ENCODE measurements at places on chromosomes 4 and X.

DNA sequence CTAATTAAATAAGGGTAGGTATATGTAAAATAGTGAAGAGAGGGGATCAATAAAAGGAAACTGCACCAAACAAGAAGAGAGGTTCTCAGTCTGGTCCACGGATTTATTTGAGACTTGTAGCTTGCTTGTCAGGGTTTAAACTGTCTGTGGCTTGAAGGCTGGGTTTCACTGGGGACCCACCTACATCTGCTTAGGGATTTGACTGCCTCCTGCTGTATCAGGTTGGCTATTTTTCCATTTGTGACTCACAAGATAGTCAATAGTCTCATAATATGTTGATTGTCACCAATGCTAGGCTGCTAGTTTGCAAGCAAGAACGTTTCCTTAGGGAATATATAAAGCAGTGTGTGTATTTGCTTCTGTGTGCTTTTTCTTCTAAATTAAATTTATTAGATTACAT is 1950.7 kb upstream of the IGFBP7 start:
- DNase-seq = no peak

DNA sequence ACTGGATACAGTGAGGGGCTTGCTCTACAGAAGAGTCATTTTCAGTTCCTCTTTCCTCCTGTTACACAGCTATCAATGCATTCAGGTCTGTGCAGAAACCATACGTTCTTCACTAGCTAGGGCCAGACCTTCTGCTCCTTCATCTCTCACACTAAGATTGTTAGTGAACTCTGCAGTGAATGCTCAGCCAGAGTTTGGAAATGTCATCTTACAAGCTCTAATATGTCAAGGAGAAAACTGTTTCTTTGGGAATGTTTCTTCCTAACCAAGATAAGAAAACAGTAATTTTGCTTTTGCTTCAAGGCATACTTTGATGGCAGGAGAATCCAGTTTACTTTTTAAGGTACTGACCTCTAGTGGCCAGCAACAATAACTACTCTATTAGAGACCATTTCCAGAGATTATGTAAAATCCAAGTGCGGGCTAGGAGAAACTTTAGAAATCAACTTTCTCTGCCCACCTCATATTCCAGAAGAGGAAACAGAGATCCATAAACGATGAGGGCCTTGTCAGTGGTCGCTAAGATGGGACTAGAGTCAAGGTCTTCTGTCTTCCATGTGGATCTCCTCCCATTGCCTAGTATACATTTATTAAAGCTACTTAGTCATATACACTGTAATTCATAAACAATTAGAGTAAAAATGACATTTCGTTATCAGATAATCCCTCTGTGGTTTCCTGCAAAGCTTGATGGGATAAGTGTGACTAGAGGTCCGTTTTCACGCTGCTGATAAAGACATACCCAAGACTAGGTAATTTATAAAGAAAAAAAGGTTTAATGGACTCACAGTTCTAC is 12.1 kb upstream of the CC2D2A start:
- peak; percentile 78 for DNase-seq

GRCh38 chrX:130330706-130331105 is 9.0 kb upstream of the SLC25A14 start:
- DNase-seq = peak; percentile 59

DNA sequence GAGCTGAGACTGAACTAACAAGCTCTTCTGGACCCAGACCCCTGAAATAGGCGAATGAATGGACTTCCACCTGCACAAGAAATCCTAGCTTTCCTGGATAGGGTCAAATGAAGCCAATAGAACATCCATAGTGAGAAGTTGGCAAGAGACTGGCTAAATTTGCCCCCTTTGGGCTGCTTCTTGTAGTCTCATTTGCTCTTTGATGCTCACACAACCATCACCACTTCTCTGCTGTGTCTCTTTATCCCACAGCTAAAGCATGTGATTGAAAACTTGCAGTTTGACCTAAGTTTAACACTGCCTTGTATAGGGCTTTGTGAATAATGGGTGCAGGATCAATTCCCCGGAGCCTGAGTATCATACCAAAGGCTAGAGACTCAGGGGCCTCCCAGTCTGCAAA is 38.2 kb downstream of the NLGN3 start:
- DNase-seq = no peak

DNA sequence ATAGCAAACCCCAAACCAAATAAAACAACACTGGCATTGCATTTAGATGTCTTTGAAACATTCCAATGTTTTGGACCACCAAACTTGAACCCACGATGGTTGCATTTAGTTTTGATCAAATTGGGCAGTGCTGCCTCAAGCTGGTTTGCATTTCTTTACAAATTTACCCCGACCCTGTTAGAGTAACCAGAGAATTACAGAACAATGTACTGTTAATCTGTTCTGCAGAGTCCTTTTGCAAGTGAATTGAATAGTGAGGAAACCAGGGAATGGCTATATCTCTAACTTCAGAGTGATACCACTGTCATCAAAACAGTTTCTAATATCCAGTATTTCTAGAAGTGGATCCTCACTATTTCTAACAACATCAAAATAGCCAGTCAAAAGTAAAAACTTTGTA is 49.5 kb upstream of the GYPA start:
- no peak for DNase-seq

DNA sequence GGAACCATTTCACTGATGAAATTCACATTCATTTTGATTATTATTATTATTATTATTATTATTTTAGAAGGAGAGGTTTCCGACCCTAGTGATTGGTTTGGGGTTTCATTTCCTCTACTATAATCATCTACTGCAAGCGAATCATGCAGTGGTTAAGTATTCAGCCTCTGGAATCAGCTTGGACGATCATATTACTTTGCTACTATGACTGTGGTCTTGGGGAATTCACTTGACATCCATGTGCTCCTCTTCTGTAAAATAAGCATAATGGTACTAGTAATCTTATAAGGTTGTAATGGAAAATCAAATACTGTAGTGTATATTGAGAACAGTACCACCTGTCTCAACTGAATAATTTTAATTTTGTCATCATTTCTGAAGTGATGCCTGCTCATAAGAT is 132.1 kb upstream of the SLC4A4 start:
- DNase-seq = no peak

DNA sequence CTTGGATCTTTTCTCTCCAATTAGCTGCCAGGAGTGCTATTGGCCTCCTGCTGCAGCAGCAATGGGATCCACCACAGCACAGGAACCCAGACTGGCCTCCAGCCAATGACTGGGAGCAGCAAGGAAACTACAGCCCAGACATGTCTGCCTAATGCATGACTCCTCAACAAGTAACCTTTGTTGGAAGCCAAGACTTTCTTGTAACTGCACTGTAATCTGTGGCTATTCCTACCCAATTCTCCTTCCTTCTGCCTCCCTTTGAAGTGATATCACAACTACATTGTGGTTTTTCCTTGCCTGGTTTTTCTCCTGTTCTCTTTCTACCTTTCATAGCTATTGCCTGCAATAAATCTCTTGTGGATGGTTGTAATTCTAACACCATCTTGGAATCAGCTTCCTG is 39.8 kb downstream of the SNCA start:
- no peak for DNase-seq

DNA sequence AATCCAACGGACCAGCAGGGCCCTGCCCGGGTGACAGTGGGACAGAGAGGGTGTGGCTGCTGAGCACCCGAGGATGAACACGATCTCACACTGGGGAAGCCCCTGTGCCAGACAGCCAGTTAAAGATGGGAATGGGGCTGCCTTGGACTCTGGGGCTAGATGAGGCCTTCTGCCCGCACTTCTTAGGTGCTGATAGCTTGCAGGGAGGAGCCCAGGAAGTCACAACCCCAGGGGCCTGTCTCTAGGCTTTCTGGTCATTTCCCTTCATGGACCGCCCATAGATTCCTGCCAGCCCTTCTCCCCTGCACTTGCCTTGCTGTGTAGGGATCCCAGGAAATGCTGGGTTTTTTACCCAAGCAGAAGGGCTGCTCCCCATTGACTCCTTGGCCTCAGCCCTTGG is 6.2 kb downstream of the ZNF275 start:
- DNase-seq = no peak

GRCh38 chrX:49089553-49089952 is 9.9 kb upstream of the WDR45 start:
- no peak for DNase-seq

DNA sequence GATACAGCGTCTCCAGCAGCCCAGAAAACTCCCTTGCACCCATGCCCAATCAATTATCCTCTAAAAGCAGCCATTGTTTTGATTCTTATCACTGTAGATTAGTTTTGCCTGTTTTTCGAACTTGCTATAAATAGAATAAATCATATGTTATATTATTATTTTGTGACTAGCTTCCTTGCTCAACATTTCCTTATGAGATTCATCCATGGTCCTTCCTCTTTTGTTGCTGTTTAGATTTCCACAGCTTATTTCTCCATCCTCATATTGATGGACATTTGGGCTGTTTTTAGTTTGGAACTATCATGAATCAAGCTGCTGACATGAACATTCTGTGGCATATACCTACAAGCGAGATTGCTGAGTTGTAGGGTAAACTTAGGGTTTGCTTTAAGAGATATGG is 595.3 kb downstream of the BCOR start:
- no peak for DNase-seq

- DNase-seq = peak; percentile 38
Observed at GRCh38 chr4:73869130-73870055, at the start of gene CXCL1. TSS of gene CXCL1 (plus strand) at chr4:73869393. CDS start at chr4:73869471, 78 bp downstream.

DNA sequence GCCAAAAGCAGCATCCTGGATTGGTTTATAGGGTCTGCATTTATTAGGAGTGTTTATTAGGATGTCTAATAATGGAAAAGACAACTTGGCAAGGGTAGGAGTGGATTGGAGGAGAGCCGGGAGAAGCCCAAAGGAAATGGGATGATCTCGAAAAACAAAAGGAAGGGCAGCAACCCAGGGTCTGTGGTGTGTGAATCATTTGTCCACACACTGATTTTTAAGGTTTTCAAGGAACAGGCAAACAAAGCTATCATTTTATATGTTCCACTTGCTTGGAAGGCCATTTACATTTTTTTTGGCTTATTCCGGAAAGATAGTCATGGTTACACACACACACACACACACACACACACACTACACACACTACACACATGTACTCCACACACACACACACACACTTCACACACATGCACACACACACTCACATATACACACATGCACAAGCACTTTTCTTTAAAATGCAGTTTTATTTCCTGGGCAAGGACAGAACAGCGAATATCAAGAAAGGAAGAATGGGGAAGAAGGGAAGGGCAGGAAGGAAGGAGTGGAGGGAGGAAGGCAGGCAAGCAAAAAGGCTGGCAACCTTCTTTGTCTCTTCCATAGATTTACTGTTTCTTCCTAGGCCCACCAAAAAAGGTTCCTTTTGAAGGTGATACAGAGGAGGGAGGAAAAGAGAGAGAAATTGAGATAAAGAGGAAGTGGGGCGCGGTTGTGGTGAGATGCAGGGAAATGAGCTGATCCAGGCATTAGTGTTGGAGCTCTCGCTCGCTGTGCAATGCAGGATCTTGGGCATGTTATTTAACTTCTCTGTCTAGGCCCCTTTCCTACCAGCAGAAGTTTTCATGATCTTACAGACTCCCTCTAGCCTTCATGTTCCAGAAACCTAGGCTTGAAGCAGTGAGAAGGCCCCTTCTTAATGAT is 88.6 kb upstream of the MAML3 start:
- peak; percentile 50 for DNase-seq

- DNase-seq = no peak
Observed at GRCh38 chr4:151921386-151921785, 160.6 kb upstream of the GATB start.

DNA sequence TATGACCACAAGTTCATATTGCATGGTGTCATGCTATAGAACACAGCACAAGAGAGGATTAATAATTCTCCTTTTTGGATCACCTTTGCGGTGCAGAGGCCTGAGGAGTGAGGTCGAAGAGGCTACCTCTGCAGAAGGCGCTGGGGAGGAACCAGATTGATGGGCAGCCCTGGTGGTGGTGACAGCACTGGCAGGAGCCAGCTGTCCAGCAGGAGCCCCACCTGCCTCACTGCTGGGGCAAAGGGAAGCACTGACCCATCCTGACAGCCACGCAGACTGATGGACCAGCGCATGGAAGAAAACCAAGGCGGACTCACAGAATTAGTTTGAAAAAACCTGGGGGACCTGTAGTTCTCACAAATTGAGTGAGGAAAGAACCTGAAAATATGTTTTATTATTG is 50.9 kb downstream of the COX18 start:
- no peak for DNase-seq
